ENCODE measurements at places on chromosomes 3 and 15.

- no peak for DNase-seq
Observed at GRCh38 chr3:148763986-148764935, 63.4 kb upstream of the CPB1 start.

GRCh38 chr3:81666502-81667121 lies 94.8 kb downstream of the GBE1 start:
- DNase-seq: no peak

GRCh38 chr3:53217175-53217574 lies 38.6 kb downstream of the TKT start:
- no peak for DNase-seq

- no peak for DNase-seq
Observed at GRCh38 chr3:128969993-128970739, 23.7 kb downstream of the CFAP92 start.

GRCh38 chr3:97949743-97950142 lies 22.5 kb downstream of the RIOX2 start:
- no peak for DNase-seq

- no peak for DNase-seq
Observed at GRCh38 chr3:33211444-33211843, 7.2 kb downstream of the SUSD5 start.
